ENCODE measurements at places on chromosomes 2 and 18.

DNA sequence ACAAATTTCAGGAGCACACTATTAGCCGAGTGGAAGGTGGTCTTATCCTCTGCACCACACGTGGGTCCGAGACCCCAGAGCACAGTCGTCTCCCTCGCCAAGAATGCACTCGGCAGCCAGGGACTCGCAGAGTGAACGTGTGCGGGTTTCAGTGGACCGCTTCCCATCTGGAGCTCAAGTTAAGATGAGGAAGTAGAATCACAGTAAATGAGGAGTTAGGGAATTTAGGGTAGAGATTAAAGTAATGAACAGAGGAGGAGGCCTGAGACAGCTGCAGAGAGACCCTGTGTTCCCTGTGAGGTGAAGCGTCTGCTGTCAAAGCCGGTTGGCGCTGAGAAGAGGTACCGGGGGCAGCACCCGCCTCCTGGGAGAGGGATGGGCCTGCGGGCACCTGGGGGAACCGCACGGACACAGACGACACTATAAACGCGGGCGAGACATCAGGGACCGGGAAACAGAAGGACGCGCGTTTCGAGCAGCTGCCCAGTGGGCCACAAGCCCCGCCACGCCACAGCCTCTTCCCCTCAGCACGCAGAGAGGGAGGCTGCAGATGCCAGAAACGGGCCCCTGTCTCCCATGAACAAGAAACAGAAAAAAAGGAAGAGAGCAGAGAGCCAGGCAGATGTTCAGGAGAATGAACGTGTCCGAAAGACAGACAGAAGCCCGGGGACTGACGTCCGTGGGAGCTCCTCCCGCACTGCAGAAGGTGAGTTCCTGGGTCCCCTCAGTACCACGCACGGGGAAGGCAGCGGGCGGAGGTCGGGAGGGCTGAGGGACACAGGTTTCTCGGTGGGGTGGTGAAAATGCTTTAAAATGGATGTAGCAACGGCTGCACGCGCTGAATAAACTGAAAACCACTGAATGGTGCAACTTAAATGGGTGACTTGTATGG lies 5.4 kb upstream of the KCNG2 start:
- DNase-seq = no peak

DNA sequence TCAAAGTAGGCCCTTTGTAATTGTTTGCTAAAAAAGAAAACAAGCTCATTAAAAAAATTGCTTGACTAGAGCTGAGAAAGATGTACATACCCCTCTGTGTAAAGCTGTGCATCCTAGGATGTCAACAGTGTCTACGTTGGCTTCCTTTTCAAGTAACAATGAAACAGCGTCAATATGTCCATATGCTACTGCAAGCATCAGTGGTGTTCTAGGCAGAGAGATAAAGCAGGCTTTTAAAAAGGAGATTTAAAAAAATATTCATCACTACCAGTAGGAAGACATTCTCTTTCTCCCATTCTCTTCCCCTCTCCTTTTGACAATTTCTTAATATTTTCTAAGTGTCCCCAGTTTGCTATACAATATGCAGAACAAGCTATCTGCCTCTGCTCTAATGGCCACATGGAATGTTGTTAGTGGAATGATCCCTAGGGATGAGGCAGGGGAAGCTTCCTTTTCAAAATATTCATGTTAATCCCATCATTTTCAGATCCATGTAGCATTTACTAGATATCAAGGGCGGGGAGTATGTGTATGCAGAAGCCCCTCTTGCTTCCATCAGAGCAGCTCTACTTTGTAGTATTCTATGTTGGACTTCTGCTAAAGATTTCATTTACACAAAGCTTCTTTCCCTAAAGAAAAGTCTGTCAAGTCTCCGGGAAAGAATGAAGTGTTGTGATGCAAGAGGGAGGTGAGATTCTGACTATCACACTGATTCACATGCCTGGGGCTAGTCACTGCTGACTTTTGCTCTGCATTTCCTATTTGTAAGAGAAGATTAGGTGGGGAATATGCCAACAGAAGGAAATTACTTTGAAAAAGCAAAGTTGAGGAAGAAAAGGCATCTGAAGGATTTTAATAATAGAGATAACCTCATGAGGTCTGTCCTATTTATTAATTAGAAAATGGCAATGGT lies 81.5 kb upstream of the PGAP1 start:
- no peak for DNase-seq

- no peak for DNase-seq
Measured at GRCh38 chr2:154484338-154485099, 214.0 kb upstream of the KCNJ3 start.

GRCh38 chr2:45131587-45131986 lies 122.3 kb upstream of the SIX2 start:
- no peak for DNase-seq

DNA sequence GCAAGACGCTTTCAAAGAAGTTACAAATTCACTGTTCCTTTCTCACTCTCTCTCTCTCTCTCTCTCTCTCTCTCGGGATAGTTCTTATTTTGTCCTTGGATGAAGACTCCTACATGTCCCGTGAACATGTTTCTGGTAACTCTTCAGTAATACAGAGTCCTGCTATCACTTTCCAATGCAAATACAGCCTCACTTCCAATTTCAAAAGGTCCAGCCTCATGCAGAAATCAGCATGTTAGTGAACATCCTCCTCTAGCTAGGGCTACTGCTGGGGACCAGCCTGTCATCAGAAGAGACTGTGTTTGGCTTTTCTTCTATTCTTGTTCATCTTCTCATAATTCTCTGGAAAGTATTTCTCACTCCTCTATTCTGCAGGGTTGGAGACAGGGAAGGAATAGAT lies 1306.7 kb upstream of the CELF4 start:
- DNase-seq = no peak

DNA sequence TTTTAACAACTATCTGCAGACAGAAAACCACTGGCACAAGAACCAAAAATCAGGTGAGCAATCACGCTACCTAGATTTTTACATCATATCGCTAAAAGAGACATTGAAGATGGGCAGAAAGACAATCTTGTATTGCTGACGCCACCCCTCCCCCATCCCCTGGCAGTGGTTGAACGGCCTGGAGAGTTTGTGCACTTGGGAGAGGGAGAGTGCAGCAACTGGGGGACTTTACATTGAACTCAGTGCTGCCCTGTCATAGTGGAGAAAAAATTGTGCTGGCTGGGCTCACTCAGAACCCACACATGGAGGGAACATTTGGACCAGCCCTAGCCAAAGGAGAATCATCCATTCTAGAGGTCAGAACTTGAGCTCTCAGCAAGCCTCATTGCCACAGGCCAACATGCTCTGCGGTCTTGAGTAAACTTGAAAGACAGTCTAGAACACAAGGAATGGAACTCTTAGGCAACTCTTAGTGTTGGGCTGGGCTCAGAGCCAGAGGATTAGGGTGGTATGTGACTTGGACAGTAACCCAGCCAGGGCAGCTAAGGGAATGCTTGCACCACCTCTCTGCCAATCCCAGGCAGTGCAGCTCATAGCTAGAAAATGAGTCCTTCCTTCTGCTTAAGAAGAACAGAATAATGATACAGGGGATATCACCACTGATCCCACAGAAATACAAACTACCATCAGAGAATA lies 220.0 kb upstream of the CYP26B1 start:
- DNase-seq = peak; percentile 32

GRCh38 chr2:95047629-95048510 lies 22.4 kb downstream of the MAL start:
- DNase-seq = no peak

GRCh38 chr2:23375448-23375847 lies 9.5 kb upstream of the KLHL29 start:
- no peak for DNase-seq

GRCh38 chr2:224196810-224197209 lies 157.7 kb upstream of the SERPINE2 start:
- no peak for DNase-seq

GRCh38 chr2:69087211-69087911 lies 74.4 kb downstream of the ANTXR1 start:
- DNase-seq = no peak

GRCh38 chr2:111182121-111182520 lies 61.4 kb downstream of the BCL2L11 start:
- no peak for DNase-seq

GRCh38 chr2:15189216-15189615 lies 371.9 kb downstream of the NBAS start:
- DNase-seq = no peak

DNA sequence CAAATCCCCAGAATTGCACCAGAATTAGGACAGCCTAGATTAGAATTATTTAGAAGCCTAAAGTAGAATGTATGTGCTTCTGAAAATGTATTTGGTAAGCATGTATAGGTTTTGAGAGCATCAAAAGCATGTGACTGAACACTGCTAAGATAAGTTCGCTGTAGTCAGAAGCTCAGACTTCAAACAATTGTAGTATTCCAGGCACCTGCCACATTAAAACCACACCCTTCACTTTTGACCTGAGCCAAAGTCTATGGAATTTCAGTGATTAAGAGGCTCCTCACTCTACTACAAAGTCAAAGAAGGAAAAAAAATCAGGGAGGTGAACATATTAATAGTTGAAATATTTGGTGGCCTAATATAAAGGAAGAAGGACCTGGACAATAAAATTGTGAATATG lies 8.2 kb downstream of the KCNJ3 start:
- no peak for DNase-seq

- DNase-seq = no peak
Measured at GRCh38 chr2:190668892-190669291, 20.0 kb downstream of the NAB1 start.

DNA sequence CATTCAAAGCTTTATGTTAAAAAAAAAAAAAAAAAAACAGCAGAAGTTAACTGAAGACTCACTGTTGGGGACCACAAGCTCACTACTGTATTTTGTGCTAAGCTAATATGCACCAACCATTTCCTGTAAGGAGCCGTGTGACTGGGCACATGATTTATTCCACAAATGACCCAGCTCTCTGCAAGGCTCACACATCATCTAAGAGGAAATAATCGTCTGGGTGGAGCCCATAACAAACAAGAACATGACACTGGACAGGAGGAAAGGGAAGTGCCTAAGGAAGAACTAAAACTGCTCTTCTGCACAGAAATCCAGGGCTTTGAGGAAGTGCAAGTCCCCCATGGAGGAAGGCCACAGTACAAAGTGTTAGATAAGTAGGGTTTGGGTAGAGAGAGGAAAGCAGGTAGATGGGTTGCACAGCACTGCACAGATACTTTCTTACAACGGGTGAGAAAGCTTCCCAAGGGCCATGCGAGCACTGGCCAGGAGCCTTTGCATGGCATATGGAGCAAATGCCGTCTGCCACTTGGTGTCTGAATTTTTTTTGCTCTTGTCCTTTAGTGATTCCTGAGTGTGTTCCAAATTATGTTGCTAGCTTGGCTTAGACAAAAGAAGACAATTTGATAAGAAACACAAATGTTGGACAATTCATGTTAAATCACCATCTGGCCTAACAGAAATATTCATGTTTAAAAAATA lies 24.4 kb downstream of the NFE2L2 start:
- DNase-seq = no peak

GRCh38 chr2:210997373-210997772 lies 441.0 kb downstream of the CPS1 start:
- DNase-seq = no peak

- DNase-seq = no peak
Measured at GRCh38 chr2:50241282-50241681, 790.6 kb downstream of the NRXN1 start.

DNA sequence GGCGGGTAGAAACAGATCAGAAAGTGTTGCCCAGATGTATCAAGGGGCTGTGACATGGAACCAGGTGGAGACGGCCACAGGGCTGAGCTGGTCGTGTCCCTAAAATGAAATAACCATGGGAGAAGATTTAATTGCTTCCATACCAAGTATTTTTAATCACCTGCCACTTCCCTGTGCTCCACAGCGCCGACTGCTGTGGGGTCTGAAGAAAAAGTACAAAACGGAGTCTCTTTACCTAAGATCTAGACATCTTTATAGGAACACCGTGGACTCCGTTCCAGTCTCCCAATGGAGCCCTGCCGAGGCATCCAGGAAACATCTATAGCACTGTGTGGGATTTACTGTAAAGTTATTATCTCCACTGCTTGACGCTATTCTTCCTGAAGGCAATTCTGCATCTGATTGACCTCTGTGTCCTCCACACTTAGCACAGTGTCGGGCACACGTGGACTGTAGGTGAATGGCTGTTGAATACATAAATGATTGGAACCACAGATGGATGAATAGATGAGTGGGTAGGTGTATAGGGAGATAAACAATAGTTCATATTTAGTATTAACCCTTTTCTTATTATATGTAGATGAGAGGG lies 21.6 kb upstream of the GYPC start:
- DNase-seq = no peak

DNA sequence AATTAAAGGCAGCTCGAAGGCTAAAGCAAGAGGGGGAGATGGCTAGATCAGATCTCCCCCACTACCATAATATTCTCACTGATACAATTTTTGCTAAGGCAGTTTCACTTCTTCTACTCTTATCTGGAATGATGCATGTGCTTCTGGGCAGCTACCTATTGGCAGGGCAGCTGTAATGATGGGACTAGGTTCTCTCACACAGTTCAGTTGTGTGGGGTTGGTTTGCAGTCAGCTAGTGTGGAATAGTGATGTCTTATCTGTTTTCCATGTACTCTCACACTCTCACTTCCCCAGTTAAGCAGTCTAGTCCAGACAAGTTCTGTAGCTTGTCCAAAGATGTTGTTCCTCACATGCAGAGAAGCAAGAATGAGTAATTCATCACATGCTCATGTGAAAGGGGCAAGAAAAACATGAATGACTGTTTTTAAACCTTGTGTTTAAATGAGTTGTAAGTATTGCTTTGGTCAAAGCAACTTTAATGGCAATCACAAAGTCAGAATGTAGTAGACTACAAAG lies 836.1 kb downstream of the CBLN2 start:
- DNase-seq = no peak

DNA sequence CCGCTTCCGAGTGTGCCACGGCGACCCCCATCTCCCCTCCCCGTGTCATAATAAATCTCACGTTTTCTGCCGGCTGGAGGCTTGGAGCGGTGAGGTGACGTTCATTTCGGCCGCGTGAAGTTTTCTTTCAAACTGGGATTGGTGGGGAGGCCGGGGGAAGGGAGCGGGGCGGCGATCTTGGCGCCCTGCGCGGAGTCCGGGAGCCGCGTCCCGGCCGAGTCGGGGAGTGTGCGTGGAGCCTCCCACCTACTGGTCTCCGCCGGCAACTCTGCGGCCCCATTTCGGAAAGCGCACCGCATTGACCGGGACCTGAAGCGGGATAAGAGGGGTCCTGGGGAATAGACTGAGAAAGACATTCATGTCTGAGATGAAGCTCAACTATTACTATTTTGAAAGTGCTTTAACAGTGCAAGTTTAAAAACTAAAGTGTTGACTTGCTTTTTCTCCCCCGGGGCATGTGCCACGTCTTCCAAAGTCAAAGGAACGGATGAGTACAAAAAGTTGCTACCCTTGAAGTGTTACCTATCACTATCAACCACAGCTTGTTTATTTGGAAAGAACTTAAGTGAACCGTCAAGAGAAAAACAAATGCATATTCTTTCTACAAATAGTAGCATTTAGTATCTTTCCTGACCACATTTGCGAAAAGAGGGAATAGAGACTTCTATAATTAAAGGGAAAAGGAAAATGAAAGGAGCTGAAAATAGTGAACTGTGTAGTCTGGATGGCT lies 818 bp upstream of the IKZF2 start:
- peak; percentile 23 for DNase-seq

- DNase-seq = no peak
Measured at GRCh38 chr2:9844576-9844975, 1.3 kb downstream of the TAF1B start.

Measured in substantia nigra (tissue), 51 donors.